AG08395 (cell line): ENCODE measurements at places on chromosomes 6 and 20.

DNA sequence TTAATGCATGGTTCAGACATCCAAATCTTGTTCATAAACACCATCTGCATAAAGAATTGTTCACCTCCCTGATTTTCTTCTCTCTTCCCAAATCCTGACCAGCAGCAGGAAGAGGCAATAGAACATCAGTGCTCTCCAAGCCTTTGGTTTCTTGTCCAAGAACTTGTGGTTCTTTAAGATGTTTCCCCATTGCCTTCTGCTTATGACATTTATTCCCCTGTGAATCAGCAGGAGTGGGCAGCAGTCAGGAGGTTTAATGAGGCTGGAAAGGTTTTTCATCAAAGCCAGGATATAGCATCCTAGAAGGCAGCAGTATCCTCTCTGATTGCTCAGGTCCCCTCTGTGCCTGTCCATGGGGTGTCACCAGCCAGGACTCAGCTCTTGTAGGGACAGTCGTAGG is 5.3 kb downstream of the HDDC2 start:
- DNase-seq = no peak

GRCh38 chr20:15976047-15976736 is 597.1 kb downstream of the KIF16B start:
- DNase-seq = no peak

- no peak for DNase-seq
Observed at GRCh38 chr6:150230832-150231524, 88.1 kb downstream of the PPP1R14C start.

GRCh38 chr20:58880994-58881752 is 28.7 kb downstream of the GNAS start:
- no peak for DNase-seq

DNA sequence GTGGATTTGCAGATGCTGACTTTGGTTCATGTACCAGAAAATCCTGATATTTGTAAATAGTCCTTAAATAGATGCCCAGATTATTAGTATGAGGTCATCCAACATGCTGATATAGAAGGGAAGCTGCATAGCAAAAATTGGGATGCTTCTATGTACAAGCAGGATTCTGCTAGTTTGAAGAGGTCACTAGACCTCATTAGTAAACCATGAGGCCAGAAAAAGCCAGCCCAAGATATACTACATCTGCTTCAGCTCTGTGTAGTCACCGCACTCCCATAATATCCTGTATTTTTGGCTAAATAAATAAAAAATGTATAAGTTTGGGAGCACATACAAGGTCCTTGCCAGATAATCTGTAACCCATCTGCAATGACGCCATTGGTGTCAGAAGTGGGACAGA is 13.0 kb downstream of the PTPRT start:
- no peak for DNase-seq

- peak; percentile 44 for DNase-seq
Observed at GRCh38 chr6:159110013-159110412, 59.2 kb upstream of the FNDC1 start.

DNA sequence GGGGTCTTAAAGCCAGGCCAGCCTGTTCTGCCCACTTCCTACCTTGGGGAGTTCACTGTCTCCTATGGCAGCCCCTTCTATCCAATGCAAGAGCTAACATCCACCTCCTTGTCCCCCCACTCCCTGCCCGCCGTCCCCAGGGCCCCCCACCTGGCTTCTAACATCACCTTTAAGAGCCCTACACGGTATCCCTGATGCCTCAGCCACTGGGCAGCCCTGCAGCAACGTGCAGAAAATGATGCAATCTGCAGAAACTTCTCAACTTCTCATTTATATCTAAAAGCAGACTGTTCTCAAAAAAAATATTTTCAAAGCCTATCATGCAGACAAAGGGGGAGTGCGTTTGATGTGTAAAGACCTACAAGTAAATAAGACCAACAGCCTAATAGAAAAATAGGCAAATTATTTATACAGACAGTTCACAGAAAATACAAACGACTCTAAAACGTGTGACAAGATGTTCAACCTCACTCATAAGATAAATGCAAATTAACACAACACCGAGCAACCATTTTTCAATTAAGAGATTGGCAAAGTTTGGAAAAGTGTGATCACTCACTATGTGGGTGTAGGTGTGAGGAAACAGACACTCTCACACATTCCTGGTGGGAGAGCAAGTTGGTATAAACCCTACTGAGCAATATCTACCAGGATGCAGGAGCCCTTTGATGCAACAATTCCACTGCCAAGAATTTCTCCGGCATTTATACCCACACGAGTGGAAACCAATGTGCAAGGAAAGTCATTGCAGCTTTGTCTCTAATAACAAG is 15.1 kb upstream of the HCK start:
- no peak for DNase-seq

DNA sequence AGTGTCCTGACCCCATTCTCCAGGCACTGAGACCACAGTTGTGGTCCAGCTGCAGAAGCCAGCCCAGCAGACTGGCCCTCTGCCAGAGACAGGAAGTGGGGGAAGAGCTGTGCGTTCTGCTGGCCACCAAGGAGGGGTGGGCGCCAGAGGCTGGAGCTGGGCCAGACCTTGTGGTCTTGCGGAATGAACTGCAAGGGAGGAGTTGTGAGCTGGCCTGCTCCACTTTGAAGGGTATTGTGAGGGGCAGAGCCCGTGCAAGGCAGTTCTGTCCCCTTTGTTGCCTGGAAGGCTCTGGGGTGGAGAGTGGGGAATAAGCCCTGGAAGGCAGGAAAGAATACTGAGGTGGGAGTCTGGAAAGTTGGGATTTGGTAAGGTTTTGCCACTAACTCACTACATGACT is 3.6 kb upstream of the MDFI start:
- no peak for DNase-seq

GRCh38 chr6:139625998-139626975 is 251.8 kb upstream of the CITED2 start:
- no peak for DNase-seq

- DNase-seq = no peak
Observed at GRCh38 chr20:8788831-8789230, 280.1 kb upstream of the PLCB4 start.

DNA sequence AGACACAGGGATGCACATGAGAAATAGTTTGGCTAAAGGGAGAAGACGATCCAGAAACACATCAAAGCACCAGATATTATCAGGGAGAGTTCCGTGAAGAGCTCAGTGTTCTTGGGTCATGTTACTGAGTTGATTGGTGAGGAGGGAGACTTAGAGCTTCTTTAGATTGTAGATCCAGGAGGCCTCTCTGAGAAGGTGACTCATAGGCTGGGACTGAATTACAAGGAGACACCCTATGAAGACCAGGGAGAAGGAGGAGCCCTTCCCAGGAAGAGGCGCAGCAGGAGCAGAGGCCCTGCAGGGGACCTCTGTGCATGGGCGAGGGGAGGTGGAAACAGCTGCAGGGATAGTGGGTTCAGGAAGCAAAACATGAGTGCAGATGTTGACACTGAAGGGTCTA is 196.5 kb downstream of the SLC24A3 start:
- DNase-seq = no peak

DNA sequence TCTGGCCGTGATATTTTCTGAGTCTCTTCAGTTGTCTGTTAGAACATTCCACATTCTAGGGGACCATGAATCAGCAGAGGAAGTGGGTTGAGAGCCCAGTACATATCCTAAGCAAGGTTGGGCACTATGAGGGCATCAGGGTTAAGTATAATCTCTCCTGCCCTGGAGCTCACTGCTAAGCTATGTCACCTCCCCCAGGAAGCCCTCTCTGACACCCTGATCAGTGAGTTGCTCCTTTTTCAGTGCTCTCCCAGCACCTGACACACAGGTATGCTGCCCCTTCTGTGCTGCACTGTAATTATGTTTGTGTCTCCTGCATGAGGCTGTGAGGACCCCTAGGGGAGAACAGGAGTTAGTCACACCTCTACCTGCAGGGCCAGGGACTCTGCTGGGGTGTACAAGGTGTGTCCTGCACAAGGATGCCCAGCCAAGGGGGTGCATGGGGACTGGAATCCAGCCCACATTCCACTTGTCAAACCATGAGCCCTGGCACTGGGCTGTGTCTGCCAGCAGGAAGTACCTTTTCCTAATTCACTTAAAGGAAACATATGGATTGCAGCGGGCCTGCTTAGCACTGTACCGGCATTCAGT is 3.9 kb downstream of the RAB44 start:
- DNase-seq = no peak

DNA sequence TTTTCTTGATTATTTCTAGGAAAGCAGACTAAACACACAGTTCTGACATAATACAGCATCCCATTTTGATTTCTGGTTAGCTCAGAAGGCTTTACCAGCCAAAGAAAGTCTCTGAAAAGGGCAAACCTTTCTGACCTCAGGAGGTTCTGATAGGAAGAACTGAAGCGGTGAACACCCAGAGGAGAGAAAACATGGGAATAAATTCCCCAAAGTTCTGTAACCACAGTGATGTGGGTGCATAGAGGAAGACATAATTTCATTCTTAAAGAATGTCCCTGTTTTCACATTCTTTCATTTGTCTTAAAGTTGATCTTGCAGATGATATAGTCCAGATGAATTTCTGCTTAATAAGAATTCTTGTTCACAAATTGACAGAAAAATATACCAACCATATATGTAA is 60.3 kb downstream of the RSPO3 start:
- no peak for DNase-seq

GRCh38 chr6:34226731-34227586 is 9.7 kb upstream of the HMGA1 start:
- DNase-seq = no peak

GRCh38 chr6:3094815-3095214 is 23.7 kb upstream of the BPHL start:
- no peak for DNase-seq

GRCh38 chr20:25668446-25668845 is 28.2 kb downstream of the ZNF337 start:
- DNase-seq = no peak

- no peak for DNase-seq
Observed at GRCh38 chr20:44442298-44443070, 33.2 kb upstream of the TTPAL start.

GRCh38 chr6:45651301-45651700 is 273.6 kb upstream of the SUPT3H start:
- no peak for DNase-seq

GRCh38 chr6:105250533-105250932 is 70.7 kb upstream of the POPDC3 start:
- DNase-seq = no peak

- no peak for DNase-seq
Observed at GRCh38 chr6:146149770-146150169, 120.9 kb downstream of the GRM1 start.

DNA sequence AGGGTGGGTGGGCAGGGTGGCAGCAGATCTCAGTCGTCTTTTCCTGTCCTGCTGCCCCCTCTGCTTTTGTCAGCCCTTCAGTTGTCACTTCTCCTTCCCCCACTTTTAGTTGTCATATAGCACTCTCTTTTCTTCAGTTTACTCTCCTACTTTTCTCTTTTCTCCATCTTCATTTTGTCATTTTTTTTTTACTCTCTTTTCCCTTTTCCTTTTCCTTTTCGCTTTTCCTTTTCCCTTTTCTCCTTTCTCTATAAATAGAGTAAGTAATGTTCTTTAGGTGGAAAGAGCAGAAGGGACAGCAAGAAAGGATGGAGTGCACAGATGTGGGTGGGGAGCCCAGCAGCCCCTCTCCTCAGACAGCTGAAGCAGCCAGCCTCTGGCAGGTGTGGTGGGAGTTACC is 108.6 kb downstream of the LRRC1 start:
- DNase-seq = no peak

DNA sequence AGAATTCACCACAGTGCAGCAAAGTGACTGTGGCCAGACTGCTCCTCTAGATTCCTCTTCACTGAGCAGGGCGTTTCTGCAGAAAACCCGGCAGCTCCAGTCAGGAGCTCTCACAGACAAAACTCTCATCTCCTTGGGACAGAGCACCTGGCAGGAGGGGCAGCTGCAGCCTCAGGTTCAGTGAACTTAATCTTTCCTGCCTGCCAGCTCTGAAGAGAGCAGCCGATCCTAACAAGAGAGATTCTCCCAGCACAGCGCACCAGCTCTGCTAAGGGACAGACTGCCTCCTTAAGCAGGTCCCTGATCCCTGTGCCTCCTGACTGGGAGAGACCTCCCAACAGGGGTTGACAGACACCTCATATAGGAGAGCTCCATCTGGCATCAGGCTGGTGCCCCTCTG is 1065.5 kb downstream of the GRIK2 start:
- no peak for DNase-seq

GRCh38 chr6:148811459-148811858 is 64.6 kb downstream of the UST start:
- DNase-seq = no peak

DNA sequence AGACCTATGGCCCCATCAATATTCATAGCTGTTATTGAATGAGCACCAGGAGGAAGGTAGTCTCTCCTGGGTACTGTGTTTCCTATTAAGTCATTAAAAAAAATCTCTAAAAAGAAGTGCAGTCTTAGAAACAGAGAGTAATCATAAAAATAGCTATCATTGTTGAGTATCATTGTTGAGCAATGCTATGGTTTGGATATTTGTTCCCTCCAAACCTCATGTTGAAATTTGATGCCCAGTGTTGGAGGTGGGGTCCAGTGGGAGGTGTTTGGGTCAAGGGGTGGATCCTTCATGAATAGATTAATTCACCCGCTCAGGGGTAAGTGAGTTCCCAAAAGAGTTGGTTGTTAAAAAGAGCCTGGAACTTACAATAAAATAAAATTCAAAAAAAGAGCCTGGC is 88.1 kb upstream of the IYD start:
- DNase-seq = no peak

- DNase-seq = no peak
Observed at GRCh38 chr6:137776786-137777686, 90.0 kb upstream of the TNFAIP3 start.

- DNase-seq = no peak
Observed at GRCh38 chr20:61964675-61965605, 100.7 kb downstream of the TAF4 start.

DNA sequence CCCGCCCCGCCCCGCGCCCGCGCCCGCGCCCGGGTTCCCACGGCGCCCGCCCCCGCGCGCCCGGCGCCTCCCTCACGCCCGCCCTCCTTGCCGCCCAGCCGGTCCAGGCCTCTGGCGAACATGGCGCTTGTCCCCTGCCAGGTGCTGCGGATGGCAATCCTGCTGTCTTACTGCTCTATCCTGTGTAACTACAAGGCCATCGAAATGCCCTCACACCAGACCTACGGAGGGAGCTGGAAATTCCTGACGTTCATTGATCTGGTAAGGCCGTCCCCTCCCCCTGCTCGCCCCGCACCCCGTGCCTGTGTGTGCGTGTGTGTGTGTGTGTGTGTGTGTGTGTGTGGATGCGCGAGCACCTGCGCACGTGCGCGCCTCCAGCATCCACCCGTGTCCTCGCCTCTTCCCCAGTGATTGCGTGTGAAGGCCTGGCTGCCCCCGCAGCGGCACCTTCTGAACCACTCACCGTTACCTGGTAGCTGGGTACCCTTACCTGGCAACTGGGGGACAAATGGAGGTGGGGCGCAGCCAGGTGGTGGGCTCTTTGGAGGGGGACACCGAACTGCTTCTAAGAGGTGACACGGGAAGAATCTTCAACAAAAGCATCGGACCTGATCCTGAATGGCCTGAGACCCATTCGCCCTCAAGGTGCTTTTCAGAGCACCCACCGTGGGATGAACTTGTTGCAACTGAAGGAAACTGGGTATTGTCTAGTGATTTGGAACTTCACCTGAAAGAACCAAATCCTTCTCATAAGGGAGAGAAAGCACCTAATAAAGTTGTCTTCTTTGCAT is at the start of gene AIG1:
TSS of gene AIG1 (plus strand) at position 84 of the 791 bp plus-strand sequence. CDS start at position 121, 37 bp downstream.
- DNase-seq = no peak
